Stimulated activated CD8-positive, alpha-beta memory T cell treated with anti-CD3 and anti-CD28 coated beads, Interleukin-4, amount 100 ng/mL, for 48 hours (primary cell): ENCODE measurements at places on chromosomes 16 and 17.

DNA sequence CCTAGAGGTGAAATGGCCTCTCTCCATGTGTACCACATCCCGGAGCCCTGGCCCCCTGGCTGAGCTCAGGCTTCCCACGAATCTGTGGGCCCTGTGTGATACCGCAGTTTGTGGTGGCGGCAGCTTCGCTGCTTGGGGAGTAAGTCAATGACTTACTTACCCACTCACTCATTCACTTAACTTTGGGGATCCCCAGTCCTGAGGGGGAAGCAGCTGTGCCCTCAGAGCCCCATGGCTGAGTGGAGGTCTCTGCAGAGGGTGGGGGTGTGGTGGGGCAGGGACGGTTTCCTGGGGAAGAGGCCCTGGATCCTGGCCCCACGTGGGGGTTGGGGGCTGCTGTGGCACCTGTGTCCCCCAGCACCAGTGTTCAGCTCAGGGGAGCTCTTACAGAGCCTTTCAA lies 13.2 kb downstream of the KCNJ12 start:
- DNase-seq: no peak

DNA sequence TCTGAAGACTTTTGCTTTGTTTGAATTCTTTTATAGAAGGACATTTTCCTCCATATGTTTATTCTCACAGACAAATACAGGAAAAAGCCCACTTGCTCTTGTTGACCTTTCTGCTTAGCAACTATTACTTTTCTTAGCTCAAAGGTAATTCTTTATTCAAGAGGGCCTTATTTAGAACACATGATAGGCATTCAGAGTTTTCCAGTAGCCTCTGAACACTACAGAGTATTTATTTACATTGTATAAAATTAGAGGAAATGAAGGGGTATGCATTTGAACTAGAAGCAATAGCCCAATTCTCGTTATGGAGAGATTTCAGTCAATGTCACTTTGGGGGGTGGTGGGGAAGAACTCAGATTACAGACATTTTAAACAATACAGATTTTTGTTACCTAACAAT lies 581.7 kb downstream of the KCNJ2 start:
- no peak for DNase-seq

- DNase-seq: no peak
Measured at GRCh38 chr16:66553223-66553622, 847 bp downstream of the CKLF start.

GRCh38 chr17:55765472-55765871 lies 14.6 kb downstream of the PCTP start:
- DNase-seq: no peak

DNA sequence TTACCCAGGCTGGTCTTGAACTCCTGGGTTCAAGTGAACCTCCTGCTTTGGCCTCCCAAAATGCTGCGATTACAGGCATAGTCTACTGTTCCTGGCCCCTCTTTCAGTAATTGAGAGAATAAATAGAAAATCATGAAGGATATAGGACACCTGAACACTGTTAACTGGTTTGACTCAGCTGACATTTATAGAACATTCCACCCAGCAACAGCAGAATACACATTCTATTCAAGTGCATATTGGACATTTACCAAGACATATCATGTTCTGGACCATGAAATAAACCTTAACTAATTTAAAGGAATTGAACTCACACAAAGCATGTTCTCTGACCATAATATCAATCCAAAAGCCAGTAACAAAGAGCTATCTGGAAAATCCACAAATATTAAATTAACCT lies 19.8 kb upstream of the BAIAP2 start:
- DNase-seq: no peak

- DNase-seq: no peak
Measured at GRCh38 chr16:3959148-3959547, 78.6 kb upstream of the CREBBP start.

- DNase-seq: no peak
Measured at GRCh38 chr16:12186774-12187335, 210.3 kb downstream of the SNX29 start.

- DNase-seq: no peak
Measured at GRCh38 chr17:71099003-71099714, 929.8 kb downstream of the KCNJ2 start.

DNA sequence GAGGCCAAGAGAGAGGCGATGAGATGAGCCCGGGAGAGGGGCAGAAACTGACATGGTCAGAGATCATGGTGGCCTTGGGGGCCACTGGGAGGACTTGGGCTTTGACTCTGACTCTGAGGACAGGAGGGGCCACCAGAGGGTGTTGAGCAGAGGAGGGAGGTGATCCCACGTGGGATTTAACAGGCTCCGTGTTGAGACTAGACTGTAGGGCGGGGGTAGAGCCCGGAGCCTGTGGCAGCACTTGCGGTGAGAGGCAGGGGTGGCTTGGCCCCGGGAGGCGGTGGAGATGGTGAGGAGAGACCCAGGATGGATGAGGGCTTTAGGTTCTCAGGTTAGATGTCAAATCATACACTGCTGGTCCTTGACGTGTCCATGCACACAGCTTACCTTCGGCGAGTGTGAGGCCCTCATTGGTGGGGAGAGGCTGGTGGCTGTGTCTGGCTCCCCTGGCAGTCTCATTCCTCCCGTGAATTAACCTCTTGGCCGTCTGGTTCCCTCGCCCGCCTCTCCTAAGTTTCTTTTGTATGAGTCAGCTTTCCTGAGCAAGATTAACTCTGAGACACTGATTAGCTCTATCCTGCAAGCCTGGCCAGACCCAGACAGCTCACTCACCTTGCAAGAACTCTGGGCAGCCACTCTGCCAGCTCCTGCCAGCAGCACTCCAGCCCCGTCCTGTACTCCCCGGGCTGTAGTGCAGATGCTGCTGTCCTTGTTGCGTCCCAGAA lies 39.7 kb downstream of the VPS35L start:
- DNase-seq: no peak

- DNase-seq: no peak
Measured at GRCh38 chr16:13351181-13351580, 449.8 kb downstream of the SHISA9 start.

GRCh38 chr17:67514998-67515397 lies 137.9 kb downstream of the PITPNC1 start:
- DNase-seq: no peak

DNA sequence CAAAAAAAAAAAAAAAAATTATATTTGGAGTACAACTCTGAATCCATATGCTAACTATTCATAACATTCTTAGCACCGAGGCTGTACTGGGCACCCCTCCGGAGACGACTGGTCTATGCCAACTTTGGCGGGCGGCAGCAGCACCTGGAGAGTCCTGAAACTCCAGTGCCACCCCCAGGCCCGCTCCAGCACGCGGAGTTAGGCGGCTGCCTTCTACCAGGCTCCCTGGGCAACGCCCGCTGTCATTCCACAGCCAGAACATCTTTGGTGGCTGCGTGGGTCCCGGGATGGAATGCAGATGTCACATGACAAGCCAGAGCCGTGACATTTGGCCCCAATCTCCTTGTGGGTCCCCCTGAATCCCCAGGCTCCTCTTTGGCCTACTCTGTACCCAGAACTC lies 6.2 kb downstream of the TIMP2 start:
- DNase-seq: no peak

- no peak for DNase-seq
Measured at GRCh38 chr16:50371036-50371716, 2.4 kb upstream of the BRD7 start.

DNA sequence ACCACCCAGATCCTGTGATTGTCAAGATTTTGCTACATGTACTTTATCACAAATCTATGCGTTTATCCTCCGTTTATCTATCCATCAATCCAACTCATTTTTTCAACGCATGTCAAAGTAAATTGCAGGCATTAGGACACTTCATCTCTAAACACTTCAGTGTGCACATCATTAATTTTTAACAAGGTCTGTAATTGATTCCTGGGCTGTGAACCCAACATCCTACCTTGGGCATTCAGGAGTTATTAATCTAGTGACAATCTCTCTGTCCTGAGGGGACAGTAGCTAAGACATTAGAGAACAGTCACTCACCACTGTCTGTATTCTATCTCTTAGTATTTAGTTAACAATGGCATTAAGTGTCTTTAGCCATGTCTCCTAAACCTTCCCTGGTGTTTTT lies 264.7 kb downstream of the SOX9 start:
- DNase-seq: no peak

GRCh38 chr17:50853781-50854180 lies 12.4 kb downstream of the TOB1 start:
- no peak for DNase-seq

DNA sequence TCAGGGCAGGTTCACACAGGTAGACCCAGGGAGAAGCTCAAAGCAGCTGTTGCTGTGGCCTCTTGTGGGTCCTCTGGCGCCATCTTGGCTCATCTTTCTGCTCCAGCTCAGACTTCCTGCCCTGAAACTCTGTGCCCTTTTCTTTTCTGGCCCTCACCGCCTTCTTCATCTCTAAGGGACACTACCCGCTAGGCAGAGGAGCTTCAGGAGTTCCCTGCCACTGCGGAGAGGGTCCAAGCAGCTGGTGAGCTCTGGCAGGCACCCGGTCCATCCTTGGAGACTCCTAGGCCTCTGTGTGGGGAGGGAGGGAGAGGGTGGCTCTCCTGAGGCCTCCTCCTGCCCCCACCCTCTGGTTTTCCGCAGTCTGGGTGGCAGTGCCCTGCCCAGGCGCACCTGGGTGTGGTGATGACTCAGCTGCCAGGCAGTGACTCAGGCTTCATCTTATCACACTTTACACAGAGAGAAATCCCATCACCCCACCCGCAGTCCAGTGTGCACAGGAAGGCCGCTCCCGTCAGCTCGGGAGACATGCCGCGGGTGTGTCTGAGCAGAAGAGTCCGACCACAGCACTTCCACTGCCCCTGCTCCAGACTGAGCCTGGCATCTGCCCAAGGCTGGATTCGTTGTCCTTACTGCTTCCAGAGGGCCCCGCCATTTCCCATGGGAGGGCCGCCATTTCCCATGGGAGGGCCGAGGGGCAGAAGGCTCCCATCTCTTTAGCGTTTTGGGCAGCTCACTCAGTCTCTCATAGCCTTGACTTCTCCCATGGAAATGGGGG lies 7.3 kb downstream of the NT5C start:
- peak; percentile 69 for DNase-seq

- DNase-seq: no peak
Measured at GRCh38 chr17:45438931-45439610, 6.4 kb upstream of the ARHGAP27 start.

DNA sequence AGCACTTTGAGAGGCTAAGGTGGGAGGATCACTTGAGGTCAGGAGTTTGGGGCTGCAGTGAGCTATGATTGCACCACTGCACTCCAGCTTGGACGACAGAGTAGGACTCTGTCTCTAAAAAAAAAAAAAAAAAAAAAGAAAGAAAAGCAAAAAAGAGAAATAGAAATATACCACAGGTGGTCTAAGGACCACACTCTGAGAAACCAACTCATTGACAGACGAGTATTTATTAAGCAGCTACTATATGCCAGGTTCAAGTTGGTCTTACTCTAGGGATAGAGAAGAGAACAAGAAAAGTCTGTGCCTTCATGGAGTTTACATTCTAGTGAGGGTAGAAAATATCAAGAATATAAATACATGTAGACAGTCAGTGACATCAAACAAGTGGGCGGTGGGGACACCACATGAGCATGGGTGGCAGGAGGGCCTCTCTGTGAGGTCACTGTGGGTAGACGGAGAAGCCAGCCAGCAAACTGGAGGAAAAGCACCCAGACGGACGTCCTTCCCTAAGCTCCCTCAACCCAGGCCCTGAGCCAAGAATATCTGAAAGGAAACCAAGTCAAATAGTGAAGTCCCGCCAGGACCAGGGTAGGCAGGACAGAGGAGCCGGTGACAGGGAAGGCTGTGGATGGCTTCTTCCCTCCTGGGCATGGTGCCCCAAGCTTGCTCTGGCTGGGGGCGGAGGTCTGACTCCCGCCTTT lies 4.7 kb downstream of the CDIPT start:
- no peak for DNase-seq

- no peak for DNase-seq
Measured at GRCh38 chr17:17921192-17922069, 50.8 kb downstream of the TOM1L2 start.

- peak; percentile 73 for DNase-seq
Measured at GRCh38 chr16:4273858-4274311, 1.1 kb upstream of the TFAP4 start.

DNA sequence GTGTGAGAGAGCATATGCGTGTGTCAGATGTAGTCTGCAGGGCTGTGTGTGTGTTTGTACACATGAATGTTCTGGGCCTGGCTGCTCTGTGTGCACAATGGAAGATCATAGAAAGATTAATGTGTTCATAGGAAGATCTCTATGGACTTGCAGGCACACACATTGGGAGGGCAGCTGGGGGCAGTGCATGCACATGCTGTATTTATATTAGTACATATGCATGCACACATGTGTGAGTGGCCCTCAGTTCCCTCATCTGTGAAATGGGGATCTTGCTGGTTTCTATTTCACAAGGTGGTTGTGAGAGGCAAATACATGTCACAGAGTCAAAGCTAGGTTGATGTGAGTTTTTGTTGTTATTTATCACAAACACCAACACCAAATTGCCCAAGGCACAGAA lies 2.1 kb downstream of the CA7 start:
- no peak for DNase-seq

GRCh38 chr16:57795431-57795878 lies 6.8 kb downstream of the KIFC3 start:
- peak; percentile 50 for DNase-seq

GRCh38 chr16:67429053-67429798 lies 1.7 kb upstream of the HSD11B2 start:
- DNase-seq: no peak

DNA sequence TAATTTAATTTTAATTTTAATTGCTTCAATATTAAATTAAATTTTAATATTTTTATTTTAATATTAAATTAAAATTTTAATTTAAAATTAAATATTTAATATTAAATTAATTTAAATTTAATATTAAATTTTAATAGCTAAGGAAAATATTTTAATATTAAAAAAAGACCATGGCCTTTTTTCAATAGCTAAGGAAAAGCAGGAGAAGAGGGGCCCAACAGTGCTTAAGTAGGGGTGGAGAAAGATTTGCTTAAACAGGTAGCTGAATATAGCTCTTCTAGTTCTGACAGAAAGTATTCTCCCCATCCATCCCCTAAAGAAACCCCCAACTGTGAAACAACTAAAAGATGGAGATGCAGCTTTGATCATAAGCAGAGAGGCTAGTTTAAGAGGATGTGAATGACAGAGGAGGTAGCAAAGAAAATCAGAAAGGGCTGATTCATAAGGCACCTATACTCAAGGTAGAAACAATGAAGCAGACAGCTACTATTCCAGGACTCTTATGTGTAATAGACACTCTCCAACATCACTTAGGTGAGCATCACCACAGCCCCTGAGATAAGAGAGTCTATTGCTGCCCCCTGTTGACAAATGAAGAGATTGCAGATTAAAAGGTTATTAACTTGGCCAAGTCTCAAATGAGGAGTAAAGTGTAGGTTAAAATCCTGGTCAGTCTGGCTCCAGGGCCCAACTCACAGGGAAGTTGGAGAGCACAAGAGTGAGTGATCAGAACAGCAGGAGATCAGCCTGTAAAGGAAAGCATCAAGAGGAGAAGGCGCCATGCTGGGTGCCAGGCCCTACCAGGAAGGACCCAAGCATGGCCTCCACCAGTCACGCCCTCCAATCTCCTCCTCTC lies 7.8 kb upstream of the RNASEK start:
- no peak for DNase-seq

GRCh38 chr17:65139101-65139764 lies 2.1 kb downstream of the RGS9 start:
- no peak for DNase-seq
